Putamen (tissue), 1 donor: ENCODE measurements at places on chromosomes 7 and 10.

DNA sequence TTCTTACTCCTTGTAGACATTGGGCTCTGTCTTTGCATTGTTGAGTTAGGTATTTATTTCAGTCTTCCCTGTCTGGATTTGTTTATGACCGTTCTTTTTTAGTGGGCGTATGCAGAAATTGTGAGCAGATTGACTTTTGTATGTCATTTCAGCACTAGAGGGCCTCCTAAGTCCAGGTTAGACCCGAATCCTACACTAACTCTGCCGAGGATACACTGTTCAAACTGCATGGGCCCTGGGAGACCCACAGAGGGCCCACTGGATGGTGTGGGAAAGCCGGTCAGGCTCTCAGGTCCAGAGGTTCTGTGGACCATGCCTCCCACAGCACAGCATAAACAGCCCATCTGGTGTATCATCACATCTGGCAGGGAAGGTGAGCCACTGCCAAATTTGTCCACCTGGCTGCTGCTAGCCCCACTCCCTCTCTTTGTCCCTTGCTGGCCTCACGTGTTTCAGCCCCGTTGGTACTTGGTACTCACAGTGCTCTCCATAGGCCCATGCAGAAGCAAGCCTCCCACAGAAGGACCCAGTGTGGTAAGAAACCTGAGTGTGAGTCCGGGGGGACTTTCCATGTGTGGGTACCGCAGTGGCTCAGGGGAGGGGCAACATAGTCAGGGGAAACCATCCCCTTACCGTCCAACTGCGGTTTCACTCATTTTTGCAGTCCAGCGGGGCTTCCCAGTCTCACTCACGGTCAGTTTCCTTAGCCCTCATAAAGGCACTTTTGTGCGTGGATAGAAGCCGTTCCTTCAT lies 112.8 kb downstream of the APBB1IP start:
- DNase-seq = no peak

DNA sequence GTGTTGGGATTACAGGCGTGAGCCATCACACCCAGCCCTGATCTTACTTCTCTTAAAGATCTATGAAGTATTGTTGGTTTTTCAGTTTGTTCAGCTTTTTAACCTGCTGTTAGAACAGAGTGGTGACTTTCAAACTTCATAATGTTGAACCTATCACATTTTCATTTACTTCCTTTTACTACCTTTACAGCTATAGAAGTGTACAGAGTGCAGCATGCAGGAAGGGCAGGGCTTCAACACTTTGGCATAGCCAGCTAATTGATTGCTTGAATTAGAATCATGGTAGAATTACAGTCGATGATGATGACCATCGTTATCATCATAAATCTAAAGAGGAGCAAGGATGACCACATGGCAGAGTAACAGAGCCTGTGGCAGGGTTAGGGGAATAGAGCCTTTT lies 55.5 kb downstream of the AOAH start:
- no peak for DNase-seq

GRCh38 chr7:7533831-7534430 lies 1.7 kb downstream of the COL28A1 start:
- no peak for DNase-seq

DNA sequence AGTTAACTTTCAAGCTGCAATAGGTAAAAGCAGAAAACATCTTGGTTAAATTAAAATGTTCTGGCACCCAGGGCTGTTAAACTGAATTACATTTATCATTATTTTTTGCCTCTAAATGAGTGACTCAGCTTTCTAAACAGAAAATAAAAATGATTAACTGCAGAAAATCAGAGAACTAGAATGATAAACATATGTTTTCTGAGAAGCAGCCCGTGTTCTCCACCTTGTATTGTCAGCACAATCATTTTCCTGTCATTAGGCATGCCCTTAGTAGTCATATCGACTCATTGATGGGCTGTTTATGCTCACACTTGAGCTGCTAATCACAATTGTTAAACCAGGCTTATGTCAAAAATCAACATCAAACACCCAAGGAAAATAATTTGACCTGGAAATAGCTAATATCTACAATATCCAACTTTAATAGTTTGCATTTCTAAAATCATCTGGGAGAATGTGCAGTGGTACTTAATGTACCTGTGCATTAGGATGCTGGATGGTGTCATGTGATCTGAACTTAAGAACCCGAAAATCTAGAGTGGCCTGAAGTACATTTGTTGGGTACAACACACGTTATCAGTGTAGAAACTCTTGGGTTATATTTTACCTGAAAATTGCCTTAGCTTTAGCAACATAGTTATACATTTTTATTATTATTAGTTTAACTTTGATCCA lies 2.3 kb downstream of the MDFIC start:
- DNase-seq = no peak

DNA sequence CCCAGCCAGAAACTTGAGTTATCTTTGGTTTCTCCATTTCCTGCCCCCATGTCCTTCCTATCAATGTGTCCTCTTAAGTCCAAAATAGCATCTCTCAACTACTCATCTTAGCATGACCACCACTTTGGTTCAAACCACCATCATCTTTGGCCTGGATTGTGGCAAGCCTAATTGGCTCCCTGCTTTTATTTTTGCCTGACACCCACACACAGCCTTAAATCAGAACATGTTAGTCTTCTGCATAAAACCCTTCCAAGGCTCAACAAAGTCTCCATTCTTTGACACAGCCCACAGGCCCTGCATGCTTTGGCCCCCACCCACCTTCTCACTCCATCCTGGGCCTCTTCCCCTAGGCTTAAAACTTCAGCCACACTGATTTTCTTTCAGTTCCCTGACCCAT lies 2.0 kb upstream of the TSPAN14 start:
- DNase-seq = no peak

DNA sequence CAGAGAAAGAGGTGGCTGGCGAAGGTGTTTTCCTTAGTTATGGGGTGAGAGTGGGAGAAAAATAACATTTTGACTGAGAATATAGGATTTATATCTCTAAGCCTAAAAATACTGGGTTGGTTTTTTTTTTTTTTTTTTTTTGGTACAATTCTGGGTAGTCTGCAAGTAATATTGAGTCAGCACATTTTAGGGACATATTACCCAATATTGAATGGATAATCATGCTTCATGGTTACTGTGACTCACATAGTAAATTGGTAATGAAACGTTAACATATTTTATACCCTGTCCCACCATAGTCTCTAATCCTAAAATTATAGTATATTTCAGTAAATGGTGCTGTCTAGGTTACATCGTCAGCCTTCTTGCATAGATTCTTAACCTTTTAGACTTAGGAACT lies 91.4 kb downstream of the TPST1 start:
- no peak for DNase-seq

GRCh38 chr10:124874-125273 lies 10.4 kb upstream of the ZMYND11 start:
- DNase-seq = no peak
